ENCODE measurements at places on chromosomes 12 and 14.

DNA sequence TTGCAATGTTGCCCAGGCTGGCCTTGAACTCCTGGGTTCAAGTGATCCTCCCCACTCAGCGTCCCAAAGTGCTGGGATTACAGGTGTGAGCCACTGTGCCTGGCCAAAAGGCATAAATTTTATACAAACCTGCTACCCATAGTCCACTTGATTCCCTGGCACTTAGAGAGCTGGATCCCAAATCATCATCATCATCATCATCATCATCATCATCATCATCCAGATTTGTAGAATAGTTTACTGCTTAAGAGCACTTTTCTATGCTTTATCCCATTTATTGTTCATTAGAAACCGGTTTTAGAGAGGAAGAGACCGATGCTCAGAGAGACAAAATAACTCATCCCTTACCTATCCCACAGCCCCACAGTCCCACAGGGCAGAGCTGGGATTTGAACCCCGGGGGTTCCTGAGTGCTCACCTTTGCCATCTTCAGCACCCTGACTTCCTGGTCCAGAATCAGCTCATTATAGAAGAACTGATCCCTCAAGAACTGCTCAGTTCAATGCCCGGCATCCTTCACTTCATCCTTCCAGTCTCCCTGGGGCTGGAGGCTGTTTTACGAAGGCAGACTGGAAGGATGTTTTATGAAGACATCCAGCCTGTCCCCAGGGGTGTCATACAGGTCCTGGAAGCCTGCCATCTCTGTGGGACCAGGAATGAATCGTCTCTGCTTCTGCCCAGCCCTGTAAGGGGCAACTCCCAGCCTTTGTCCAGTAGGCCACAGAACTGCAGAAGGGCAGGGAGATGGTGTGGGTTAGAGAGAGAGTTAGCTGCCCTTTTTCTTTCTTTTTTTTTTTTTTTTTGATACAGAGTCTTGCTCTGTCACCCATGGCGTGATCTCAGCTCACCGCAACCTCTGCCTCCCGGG is 20.2 kb upstream of the OASL start:
- no peak for DNase-seq

DNA sequence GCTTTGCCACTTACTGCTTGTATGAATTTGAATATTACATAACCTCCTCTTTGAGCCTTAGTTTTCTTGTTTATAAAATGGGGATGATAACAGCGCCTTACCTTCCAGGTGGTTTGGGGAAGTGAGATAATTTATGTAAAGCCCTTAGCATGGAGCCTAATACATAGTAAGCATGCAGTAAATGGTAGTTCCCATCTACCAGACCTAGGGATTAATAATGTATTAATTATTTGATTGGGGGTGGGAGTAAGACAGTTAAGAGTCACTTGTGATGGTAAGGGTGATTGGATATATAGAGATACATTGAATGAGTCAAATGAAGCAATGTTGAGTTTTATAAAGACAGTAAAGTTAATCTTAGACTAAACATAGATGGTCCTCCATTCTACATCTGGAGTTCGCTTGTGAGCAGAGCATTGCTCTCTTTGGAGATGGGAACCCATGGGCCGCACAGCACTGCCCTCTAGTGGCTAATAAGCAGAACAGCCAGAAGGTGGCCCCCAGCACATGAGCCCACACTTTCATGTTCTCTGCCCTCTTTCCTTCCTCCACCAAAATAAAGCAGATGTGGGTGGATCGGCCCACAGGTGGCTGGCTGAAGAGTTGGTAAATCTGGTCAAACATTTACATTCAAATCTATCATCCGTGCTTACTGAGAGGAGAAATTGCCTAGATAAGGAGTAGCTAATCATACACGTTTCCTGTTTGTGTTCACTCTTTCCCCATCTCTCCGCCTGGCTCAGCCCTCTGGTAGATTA is 26.5 kb upstream of the TAMALIN start:
- DNase-seq: peak; percentile 84

DNA sequence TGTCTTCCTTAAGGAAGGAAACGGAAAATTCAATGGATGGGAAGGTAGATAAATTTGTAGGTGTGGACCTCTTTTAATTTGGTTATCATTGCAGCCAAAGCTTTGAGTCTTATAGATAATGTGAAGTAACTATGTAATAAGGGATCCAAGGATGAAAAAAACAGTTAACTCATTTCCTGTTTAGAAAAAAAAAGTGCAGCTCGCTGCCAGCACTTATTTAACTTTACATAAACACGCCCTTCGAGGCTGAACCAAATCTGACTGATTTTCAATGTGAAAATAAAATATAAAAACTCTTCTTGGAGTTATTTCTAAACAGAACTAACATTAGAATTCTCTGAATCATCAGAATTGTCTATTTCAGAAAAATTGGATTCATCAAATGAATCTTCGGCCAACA is 7.0 kb downstream of the NUBPL start:
- DNase-seq: no peak

DNA sequence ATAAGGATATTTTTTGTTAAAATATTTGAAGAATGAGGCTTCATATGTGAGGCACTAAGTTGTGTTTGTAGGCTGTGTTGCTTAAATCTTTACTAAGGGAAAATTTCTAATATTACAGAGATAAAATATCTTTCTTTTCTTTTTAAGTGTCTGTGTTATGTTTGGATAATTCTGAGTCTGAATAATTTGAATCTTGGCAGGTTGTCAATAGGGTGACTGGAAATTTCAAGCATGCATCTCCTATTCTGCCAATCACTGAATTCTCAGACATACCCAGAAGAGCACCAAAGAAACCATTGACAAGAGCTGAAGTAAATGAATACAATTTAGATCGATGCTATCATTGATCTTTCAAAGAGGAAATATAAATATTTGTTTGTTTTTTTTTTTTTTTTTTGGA is 29.4 kb downstream of the TMPO start:
- no peak for DNase-seq

DNA sequence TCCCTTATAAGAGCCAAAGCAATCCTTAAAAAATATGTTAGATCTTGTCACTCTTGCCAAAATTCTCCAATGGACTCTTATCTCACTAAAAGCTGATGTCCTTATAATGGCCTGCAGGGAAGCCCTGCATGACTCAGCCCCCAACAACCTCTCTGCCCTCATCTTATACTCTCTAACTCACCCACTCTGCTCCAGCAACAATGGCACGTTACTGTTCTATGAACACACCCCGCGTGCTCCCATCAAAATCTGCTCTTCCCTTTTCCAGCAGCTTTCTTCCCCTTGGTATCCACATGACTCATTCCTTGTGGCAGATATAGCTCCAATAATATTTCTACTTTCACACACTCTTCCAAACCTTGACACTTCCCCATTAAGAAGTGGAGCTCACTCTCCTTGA is 108.1 kb downstream of the DENND5B start:
- no peak for DNase-seq

DNA sequence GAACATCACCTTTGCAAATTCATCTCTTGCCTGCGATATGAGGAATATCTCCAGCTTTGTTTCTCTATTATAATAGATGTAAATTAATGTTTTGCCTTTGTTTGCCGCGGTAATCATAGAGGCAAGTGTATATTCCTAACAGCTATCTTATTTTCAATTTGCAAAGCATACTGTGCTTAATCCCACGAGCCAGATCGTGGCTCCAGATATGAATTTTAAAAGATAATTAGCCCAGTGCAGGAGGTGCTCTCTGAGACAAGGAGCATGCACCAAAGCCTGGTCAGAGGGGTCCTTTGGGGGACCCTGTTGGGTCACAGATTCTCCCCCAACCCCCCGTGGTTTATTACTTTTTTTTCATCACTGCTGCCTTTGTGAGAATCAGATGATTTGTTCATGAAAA is 1087.5 kb downstream of the BCL11B start:
- no peak for DNase-seq

- DNase-seq: peak; percentile 64
Measured at GRCh38 chr12:93572712-93573551, 457 bp downstream of the SOCS2 start.

DNA sequence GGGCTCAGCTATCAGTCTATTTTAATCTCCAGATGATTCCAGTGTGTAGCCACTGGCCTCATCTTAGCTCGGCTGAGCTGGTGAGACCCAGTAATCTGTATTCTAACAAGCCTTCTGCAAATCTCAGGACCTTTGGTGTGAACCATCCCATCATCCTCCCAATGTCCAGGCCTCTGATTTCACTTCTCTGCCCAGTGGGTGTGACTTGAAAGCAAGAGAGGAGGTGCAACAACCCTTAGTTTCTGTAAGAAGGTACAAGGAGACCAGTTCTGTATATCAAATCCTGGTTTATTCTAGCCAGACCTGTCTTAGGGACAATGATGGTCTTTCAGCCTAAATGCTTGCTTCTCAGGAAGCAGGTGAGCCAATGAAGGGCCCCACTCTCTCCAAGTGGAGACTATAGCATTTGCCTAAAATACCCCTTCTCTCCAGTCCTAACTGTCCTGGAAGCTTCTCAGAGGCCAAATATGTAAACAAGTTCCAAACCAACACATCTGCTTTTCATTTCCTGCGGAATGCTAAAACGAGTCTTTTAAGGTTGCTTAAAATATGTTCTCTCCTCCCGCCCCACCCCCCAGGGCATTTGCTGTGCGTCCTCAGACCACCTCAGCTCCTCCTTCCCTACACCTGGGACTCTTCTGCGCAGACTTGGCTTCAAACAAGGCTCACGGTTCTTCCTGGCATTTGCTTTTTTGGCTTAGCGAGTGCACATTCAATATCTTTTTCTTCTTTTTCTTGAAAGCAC is 78.4 kb upstream of the FUT8 start:
- DNase-seq: no peak

- no peak for DNase-seq
Measured at GRCh38 chr12:68624933-68625332, 14.2 kb downstream of the RAP1B start.

GRCh38 chr12:95760371-95760770 is 30.2 kb downstream of the NTN4 start:
- no peak for DNase-seq

- no peak for DNase-seq
Measured at GRCh38 chr14:104450811-104451401, 128.7 kb upstream of the C14orf180 start.

- DNase-seq: no peak
Measured at GRCh38 chr14:73770977-73771847, 57.0 kb upstream of the PNMA1 start.

DNA sequence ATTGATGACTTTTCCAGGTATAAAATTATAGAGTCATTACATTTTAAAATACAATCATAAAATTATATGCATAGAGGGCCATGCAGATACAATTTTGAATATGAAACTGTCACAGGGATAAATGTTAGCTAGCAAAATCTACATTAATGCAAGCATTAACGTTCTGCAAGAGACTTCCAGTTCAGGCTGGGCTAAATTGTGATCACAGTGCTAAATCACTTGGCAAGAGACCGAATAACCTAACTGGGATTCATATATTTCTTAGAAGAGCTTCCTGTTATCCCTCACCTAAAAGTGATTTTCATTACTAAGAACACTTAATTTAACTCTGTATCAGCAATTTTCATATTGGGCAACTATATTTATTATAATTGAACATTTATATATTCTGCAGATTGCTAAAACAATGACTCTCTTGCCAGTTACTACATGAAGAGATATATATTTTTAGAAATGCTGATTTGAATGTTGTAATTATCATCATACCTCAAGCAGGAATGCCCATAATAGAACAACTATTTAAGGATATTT is 83.2 kb downstream of the MGAT4C start:
- no peak for DNase-seq

GRCh38 chr12:110243227-110243626 is 37.8 kb upstream of the ATP2A2 start:
- peak; percentile 17 for DNase-seq

DNA sequence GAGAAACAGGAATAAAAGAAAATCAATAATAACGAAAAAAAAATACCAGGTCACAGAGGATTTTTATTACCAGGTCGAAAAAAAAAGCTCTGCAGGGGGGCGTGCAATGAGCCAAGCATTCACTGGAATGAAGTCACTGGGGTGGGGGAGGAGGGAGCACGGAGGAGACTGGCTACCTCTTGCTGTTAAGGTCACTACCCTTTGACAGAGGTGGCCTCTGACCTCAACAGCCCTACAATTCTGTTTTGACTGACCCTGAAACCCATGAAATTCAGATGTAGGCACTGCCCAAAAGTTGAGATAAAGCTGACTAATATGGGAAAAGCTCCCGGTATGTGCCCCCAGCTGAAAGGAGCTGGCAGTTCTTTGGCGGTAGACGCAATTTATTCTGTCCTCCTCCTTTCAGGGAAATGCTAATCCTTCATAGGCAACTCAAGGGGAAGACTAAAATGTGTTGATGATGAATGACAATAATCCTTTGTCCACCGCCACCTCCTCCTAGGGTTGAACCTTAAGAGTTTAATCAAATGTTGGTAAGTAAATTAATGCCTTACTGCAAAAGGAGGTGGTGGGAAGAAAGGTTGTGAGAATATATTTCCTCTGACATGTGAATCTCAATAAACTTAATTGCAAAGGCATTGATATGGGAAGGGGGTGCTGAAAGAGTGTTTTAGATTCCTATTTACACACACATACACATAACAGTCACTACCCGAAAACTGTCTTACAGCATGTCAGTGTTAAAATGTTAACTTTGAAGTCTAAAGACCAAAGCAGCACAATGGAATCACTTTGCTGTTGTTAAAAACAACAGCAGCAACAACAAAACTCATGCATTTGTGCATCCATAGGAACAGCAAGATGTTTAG is 6.3 kb upstream of the RIC8B start:
- DNase-seq: no peak

GRCh38 chr12:4477129-4477528 is 31.5 kb upstream of the FGF6 start:
- DNase-seq: no peak

DNA sequence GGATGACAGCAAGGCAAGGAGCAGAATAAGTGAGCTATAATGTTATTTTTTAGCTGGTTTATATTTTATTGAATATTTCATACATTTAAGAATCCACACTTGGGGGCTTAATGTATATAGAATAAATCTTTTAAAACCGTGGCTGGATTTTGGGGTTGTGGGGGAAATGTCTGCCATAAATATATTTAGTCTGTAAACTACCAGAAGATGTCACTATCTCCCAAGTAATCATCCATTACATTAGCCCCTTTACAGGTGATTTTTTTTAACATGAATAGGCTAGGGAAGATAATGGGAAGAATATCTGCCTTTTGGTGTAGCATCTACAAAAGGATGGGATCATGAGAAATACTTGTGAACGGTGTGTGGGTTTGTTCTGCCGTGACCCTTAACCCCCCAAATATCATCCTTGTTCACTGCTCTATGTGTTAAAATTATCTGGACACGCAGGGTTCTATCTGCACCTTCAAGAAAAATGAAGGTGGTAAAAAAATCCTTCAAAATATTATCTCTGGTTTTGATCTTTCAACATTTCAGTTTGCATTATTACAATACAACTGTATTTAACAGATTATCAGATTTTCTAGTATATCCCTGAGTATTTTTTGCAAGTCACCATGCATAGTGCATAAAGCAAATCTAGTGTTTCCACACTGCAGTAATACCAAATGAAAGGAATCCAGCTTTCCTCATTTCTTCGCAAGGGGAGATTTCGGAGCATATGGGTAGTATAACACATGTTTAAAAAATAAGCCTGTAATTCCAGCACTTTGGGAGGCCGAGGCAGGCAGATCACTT is 8.0 kb upstream of the SLC17A8 start:
- DNase-seq: peak; percentile 55

Data from OCI-M1 (cell line).